Retina (tissue), 1 donor: ENCODE measurements at places on chromosomes 6 and 20.

GRCh38 chr20:43925215-43925614 is 10.6 kb downstream of the TOX2 start:
- no peak for DNase-seq

GRCh38 chr6:28205879-28206278 is 19.2 kb upstream of the ZSCAN9 start:
- no peak for DNase-seq

DNA sequence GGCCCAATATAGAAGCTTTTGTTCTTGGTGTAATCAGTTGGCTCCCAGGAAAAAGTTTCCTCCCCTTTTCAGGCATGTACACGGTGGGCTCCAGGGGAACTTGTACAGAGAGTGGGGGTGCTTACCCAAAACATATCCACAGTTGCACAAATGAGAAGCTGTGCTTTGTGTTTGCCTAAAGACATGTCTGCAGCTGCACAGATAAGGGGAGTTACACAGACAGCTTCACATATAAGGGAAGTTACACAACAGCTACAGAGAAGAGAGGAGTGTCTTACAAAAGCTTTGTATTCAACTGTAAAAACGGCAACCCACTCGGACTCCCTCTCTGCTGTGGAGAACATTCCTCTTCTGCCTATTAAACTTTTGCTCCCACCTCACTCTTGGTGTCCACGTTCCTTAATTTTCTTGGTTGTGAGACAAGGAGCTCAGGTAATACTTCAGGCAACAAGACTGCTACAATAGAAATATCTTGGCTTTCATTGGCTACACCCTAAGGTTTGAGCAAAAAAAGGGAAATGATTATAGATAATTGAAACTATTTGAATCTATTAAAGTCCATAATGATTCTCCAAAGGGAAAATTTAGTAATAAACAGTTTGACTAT is 7.4 kb upstream of the PNRC1 start:
- no peak for DNase-seq

- no peak for DNase-seq
These were observed 15.7 kb downstream of the PLAGL2 start for GRCh38 chr20:32191873-32192272.

- no peak for DNase-seq
These were observed 27.5 kb downstream of the LAMA5 start for GRCh38 chr20:62339647-62340062.

- DNase-seq = peak; percentile 92
These were observed 74.5 kb downstream of the DCDC2 start for GRCh38 chr6:24283043-24283985.
